Stimulated activated CD4-positive, alpha-beta T cell treated with anti-CD3 and anti-CD28 coated beads, Interleukin-4, amount 100 ng/mL, for 1 hour (primary cell): ENCODE measurements at places on chromosomes 6 and 20.

GRCh38 chr6:144066741-144067484 lies 28.5 kb downstream of the SF3B5 start:
- DNase-seq, result peak; percentile 19

DNA sequence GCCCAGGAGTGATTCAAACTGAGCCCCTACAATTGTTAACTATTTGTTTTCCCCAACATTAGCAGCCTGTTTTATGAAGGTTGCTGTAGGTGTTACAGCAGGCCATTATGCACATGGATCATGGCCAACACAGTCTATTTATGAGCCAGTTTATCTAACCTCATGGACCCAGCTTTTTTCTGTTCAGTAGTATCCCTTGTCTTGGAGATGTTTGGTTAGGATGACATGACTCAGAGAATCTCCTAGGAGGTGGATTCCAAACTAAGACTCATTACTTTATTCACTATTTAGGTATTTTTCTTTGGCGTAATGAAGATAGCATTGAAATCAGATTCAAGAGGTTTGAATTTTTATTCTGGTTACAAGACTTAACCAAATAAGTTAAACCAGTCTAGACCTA lies 62.8 kb upstream of the TFB1M start:
- DNase-seq, result no peak

GRCh38 chr20:31237763-31238162 lies 19.7 kb upstream of the DEFB115 start:
- DNase-seq, result no peak

DNA sequence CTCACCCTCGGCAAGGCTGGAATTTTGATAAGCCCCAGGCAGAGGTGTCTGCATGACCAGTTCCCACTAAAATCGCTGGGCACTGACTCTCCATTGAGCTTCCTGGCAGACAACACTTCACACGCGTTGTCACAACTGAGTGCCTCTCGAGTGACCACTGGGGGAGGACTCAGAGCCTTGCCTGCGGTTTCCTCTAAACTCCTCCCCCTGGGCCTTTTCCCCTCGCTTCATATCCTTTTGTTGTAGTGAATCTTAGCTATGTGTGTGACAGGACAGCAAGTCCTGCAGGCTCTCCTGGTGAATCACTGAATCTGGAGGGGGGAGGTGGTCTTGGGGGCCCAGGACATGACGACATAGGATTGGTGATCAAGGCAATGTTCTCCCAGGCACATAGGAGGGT lies 670.8 kb downstream of the PRKN start:
- no peak for DNase-seq

- no peak for DNase-seq
These were observed 23.9 kb downstream of the ILRUN start for GRCh38 chr6:34672657-34673043.
